ENCODE measurements at places on chromosomes 11 and 22.

DNA sequence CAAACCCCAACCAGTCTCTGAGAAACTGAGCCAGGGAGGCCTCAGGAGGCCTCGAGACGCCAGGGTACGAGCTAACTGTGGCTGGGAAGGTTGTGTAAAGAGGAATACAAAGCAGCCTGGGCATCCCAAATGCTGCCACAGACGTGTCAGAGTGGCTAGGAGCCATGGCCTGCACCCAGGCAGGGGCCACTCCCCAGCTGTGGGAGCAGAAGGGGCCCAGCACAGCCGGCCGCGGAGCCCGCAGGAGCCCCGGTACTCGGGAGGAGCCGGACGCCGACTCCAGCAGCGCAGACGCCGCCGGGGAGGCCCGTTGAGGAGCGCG is 349.8 kb upstream of the B3GAT1 start:
- DNase-seq: no peak

DNA sequence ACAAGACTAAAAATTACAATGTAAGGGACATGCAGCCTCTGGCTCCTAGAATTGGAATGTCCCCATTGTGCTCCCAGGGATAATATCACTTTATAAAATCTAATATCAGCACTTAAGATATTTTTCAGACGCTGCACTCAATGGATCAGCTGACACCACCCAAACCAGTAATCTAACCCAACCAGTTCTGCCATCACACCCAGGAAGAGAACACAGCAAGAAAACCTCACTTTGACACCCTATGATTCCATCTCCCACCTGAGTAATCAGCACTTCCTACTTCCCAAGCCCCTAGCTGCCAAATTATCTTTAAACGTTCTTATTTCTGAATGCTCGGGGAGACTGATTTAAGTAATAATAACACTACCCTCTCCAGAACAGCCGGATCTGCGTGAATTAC is 2.6 kb downstream of the CASP4 start:
- no peak for DNase-seq

DNA sequence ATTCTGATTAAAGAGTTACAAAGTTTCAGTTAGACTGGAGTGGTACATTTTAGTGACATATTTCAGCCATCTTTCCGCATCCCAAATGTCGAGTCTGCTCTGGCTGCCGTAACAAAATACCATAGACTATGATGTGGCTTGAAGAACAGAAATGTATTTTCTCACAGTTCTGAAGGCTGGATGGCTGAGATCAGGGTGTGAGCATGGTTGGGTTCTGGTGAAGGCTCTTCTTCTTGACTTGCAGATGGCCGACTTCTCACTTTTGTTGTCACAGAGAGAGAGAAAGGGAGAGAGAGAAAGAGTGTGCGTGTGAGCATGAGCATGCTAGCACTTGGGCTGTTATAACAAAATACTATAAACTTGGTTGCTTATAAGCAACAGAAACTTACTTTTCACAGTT is 335.4 kb upstream of the RAG2 start:
- DNase-seq: no peak

DNA sequence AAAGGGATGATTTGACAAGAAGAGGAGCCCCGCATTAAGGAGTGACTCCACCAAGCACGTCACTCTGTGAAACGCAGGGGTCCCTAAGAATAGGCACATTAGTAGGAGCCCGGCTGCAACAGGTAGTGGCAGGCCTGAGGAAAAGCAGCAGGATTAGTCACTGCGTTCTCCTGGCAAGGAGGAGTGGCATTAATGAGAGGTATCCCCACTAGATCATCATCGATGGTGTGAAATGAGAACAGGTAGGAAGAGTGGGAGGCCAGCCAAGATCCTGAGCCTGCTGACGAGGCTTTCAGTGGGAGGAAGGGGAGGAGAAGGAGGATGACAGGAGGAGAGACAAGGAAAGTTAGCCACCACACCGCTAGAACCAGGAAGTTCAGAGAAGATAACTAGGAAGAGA is 38.6 kb downstream of the NRXN2 start:
- no peak for DNase-seq

- DNase-seq: no peak
These were observed 24.5 kb upstream of the TNRC6B start for GRCh38 chr22:40153192-40153591.

DNA sequence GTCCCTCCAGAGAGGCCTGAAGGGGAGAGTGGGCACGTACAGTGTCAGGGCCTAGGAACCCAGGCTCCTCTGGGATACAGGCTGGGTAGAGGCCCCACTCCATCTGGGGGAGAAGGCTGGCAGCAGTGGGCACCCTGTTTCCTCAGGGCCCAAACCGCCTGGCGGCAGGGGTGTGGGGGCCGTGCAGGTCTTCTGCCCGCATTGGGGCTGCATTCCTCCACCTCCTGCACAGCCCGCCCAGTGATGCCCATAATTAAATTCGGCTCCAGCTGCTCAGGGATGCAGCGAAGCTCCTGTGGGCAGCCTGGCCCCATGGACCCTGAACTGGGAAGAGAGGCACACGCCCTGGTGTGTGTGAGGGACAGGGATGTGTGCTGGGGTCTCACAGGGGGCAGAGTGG is 35.4 kb downstream of the KCNQ1OT1 start:
- DNase-seq: no peak

- DNase-seq: no peak
These were observed 2.3 kb downstream of the USP35 start for GRCh38 chr11:78190871-78191538.

DNA sequence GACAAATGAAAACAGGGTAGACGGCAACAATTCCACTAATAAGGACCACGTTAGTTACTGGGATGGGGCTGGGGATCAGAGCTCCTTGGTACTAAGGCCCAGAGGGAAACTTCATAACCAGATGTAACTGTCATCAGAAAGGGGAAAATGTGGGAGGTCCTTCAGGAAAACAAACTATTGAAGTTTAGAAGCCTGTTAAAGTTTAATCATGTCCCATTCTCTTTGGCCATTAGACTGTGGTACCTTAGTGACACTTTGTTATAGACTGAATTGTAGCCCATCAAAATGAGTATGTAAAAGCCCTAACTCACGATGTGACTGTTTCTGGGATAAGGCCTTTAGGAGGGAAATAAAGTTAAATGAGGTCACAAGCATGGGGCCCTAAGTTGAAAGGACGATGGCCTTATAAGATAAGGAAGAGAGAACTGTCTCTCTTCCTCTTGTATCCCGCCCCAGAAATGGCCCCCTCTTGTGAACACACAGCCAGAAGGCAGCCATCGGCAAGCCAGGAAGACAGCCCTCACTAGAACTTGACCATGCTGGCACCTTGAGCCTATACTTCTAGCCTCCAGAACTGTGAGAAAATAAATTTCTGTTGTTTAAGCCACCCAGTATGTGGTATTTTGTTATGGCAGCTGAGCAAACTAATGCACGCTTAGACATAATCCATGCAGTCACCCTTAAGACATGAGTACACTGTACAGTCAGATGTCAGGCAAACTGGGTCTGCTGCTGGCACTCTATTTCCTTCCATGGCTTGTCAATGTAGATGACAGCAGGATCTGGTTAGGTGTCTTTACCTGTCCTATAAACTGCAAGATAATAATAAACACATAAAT is 26.9 kb upstream of the USP47 start:
- no peak for DNase-seq

GRCh38 chr11:2863276-2863618 is 22.3 kb downstream of the CDKN1C start:
- no peak for DNase-seq

DNA sequence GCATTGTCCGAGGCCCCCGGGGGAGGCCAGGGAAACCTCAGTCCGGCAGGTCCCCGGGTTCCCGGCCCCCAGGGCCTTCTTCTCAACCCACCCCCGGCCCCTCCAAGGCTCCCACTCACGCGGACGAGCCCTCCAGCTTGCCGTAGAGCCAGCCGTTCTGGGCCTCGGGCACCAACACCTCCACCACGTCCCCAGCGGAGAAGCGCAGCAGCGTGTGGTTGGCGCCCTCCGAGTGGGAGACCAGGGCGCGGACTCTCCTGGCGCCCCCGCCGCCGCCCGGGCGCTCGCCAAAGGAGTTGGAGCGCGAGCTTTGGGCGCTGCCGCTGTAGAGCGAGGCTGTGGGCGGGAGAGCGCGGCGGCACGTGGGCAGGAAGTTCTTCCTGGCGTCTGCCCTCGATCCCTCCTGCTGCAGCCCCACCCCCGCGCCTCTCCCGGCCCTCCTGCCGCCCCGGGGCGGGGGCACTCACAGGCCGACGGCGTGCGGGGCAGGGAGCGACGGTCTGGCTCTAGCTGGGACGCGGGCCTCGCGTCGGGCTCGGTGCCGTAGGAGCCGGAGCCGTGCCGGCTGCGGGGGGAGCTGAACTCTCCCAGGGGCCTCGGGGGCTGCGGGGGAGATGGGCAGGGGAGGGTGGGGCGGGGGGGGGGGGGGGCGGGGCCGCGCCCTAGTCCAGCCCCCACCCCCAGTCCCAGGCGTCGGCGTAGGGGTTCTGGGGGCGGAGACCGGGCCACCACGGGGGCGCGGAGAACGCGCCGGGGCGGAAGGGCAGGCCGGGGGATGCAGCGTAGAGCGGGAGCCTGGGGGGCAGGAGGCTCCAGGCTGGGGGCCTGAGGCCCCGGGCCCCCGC is 4.9 kb upstream of the SLC16A8 start:
- no peak for DNase-seq

DNA sequence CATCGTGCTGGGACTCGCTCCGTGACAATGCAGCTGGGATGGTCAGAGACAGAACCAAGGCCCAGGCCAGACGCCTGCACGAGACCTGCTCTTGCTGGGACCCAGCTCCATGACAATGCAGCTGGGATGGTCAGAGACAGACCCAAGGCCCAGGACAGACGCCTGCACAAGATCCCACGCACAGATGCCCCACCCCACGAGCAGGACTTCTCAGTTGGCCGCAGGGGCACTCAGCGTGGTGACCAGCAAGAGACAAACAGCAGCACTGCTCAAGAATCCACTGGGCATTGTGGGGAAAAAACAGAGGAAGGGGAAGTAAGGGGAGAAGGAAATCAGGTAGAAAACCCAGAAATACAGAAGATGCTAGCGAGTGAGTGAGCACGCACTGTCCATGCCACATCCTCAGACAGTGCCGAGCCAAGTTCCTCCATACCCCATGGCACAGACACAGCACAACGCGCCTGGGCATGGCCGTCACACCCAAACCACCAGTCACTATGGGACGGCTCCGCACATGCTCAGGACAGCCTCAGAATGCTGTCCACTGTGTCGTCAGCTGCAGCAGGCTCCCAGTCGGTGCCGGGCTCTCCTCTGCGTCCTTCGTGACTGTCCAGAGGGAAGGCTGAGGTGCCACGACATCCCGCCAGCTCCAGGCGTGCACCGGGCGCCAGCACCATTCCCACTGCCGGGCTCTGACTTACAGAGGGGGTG is 44.5 kb downstream of the BRD1 start:
- DNase-seq: no peak

DNA sequence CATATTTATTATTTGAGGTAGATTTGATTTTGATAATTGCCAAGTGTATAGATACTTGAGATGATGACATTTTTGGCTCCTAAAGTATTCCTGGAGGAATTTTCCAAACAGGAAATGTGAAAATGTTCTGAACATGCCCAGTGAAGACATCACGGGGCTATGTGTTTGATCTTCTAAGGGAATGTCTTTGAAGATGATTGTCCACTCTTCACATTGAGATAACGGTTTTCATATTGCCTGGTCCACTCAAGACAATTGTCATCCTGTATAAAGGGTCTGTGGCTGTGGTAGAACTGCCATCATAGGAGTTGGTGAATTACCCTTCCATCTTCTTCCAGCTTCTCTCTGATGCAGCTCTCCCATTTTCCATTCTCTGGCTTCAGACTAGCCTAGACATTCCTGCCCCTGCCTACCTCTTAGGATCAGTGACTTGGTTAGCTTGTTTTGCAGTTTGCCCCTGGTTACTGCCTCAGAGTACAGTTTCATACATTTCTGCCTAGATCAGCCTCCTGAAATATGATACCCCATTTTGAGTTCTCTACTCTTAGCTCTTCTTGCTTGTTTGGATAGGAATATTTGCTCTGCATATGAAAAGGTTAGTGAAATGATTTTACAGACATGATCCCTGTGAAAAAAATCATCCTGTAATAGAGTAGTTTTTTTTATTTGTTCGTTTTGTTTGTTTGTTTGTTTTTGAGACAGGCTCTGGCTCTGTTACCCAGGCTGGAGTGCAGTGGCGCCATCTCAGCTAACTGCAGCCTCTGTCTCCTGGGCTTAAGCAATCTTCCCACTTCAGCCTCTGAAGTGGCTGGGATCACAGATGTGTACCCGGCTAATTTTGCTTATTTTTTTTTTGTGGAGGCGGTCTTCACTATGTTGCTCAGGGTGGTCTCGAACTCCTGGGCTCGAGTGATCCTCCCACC is 111.4 kb upstream of the SORL1-AS1 start:
- no peak for DNase-seq

- peak; percentile 50 for DNase-seq
These were observed 101.2 kb downstream of the BCR start for GRCh38 chr22:23281406-23282088.

Data from NCI-H446 treated with DMSO at 0.1 percent for 48 hours (cell line).